ENCODE measurements at places on chromosomes 2 and 18.

GRCh38 chr18:78517328-78517727, 462.3 kb upstream of the SALL3 start:
- no peak for DNase-seq

GRCh38 chr2:112055730-112056625, 909 bp downstream of the TMEM87B start:
- peak; percentile 98 for DNase-seq

- DNase-seq = peak; percentile 23
These were observed 52.9 kb downstream of the REL start for GRCh38 chr2:60934165-60934722.

GRCh38 chr2:224518806-224519580, 66.2 kb downstream of the CUL3 start:
- peak; percentile 18 for DNase-seq

- no peak for DNase-seq
These were observed 212.8 kb downstream of the CDCA7 start for GRCh38 chr2:173567493-173567892.

Measured in muscle of leg (tissue), 16 donors.